ENCODE measurements at places on chromosomes 7 and 10.

DNA sequence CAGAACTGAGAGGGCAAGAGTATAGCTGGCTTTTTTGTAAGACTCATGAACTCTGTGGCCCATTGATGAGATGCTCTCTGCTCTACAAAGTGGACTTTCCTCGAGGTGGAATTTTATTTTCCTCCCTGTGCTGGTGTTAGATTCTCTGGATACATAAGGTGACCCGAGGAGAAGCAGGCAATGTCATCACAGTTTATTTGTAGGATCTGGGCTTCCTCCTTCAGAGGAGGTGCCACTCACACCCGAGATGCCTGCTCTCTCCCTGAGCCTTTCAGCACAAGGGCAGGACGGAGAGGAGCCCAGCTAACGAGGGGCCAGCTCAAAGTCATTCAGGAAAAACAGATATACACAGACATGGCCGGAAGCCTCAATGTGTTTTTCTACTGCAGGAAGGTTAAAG, 103.0 kb downstream of the KIAA1217 start:
- no peak for DNase-seq

GRCh38 chr10:27861781-27862180, 116.2 kb upstream of the MKX start:
- no peak for DNase-seq

- no peak for DNase-seq
These were observed 4.5 kb downstream of the STMP1 start for GRCh38 chr7:135666846-135667245.

DNA sequence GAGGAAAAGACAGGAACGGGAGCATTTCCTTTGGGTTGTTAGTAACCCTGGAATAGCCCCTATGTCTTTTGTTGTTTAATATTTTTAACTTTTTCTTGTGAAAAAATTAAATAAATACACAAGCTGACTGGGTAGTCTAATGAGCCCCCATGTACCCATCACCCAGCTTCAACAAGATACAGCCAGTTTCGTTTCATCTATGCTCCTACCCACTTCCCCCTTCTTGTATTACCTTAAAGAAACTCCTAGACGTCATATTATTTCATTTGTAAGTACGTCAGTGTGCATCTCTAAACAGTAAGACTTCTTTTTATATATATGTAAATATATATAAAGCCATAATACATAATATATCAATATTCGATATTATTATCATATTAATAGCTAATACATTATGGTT, 42.8 kb upstream of the NUB1 start:
- DNase-seq, result no peak

DNA sequence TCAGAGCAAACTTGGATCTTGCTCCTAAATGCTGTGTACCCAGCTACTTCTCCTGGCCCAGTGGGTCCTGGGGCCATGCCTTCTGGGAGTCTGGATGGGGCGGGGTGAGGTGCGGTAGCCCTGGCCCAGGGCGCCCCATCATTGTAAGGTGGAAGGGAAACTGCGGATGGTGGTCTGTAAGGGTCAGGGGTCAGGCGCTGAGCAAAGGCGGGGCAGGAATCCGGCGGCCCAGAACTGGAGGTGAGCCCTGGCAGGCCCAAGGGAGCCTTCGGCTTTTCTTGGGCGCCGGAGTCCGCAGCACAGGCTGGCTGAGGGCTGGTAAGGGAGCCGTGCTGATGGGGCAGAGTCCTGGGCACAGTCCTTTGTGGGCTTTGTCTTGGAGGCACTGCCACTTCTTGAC, 66.5 kb upstream of the CTBP2 start:
- no peak for DNase-seq

DNA sequence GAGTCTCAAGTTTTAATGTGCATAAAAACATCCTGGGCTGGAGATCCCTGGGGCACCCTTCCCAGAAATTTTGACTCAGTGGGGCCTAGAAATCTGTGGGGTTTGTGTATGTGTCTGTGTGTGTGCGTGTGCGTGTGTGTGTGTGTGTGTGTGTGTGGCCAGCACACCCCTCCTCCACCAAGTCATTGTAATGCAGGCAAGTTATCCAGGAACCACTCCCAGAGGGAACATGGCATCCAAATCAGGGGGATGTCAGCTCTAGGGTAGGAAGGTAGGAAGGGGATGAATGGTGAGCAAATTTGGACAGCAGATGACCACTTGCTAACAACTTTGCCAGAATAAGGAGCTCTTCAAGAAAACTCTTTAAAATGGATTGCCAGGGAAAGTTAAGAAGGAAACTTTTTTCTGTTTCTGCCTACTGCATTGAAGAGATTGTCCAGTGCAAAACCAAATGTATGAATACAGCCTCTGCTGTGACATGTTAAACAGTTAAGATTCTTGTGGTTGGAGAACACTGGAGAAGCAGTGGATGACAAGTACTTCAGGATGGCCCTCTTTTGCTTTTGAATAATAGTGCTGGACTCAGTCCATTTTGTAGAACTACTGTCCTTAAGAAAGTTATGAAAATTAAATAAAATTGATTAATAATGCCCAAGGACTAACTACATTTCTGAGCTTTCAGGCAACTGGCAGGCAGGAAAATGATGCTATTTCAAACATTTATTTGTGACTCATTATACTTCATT, 12.3 kb downstream of the STAMBPL1 start:
- no peak for DNase-seq

DNA sequence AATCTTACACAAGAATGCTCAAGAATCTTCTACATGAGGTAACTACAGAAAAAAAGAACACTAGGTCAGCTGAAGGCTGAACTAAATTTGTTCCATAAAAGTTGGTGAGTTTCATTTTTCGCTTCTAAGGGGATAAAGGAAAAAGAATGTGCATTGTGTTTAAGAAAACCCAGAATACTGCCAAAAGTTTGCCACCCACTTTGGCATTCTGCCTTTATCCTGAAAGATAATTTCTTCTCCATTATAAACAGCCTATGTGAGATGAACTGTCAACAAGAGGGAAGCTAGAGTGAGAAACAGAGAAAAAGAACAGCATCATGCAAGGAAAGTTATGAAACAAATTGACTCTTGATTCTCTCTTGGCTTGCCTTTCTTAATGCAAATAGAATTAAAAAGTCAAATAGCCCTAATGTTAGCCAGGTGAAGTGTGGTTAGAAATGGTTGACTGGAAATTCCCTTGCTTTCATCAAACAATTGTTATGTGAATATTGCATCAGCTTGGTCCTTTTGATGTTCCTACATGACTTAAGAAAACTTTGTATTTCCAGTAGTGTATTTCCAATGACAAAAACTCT, 25.8 kb downstream of the STEAP1 start:
- DNase-seq, result peak; percentile 10

GRCh38 chr10:82409671-82410070, 534.7 kb downstream of the NRG3 start:
- no peak for DNase-seq

DNA sequence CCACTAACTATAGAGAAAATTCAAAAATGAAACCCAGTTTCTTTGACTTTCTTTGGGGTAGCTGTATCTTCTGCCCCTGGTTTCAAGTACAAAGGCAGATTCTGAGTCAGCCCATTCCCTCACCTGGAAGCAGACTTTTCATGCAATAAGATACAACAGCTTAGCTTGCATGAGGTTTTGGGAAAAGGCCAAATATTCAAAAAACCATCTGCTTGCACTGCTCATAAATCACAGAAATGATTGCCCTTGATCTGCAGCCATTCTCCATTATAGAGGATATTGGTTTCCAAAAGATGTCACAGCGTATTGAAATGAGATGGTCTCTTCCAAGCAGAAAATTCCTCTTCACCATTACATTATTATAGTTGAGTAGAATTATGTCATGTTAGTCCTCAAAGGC, 354.0 kb downstream of the PHF14 start:
- no peak for DNase-seq

- no peak for DNase-seq
These were observed 77.6 kb downstream of the NRBF2 start for GRCh38 chr10:63210611-63211196.

DNA sequence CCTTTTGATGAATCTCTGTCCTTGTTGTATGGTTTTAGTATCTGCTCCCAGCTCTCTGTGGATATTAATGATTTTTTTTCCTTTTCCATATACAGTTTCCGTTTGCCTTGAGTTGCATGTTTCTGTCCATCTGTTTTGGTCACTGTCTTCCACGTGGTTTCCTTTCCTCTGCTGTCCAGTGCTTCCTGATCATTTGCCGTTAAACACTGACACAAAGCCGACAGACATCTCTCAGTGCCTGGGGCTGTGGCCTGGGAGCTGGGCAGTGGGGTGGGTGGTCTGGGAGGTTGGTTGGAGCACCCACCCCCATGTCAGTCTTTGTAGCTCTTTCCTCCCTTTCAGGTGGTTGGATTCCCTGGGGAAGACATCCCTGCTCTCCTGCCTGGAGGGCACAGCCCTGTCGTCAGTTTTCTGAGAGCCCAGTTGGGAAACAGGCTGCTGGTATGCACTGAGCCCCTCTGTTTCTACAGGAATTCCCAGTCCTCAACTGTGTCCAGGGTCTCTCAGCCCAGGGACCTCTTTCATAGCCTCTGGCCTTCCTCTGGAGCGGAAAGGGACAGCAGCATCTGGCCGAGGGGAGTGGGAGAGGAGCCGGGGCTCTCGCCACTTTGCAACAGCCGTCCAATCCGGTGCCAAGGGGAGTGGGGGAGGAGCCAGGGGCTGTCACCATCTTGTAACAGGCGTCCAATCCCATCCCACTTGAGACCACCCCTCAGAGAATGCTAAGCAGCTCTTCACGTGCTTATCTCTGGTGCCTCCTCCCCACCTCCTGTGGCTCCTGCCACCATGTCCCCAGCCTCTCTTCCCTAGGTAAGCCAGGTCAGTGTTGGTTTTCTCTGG, 26.7 kb upstream of the MKI67 start:
- DNase-seq, result no peak

DNA sequence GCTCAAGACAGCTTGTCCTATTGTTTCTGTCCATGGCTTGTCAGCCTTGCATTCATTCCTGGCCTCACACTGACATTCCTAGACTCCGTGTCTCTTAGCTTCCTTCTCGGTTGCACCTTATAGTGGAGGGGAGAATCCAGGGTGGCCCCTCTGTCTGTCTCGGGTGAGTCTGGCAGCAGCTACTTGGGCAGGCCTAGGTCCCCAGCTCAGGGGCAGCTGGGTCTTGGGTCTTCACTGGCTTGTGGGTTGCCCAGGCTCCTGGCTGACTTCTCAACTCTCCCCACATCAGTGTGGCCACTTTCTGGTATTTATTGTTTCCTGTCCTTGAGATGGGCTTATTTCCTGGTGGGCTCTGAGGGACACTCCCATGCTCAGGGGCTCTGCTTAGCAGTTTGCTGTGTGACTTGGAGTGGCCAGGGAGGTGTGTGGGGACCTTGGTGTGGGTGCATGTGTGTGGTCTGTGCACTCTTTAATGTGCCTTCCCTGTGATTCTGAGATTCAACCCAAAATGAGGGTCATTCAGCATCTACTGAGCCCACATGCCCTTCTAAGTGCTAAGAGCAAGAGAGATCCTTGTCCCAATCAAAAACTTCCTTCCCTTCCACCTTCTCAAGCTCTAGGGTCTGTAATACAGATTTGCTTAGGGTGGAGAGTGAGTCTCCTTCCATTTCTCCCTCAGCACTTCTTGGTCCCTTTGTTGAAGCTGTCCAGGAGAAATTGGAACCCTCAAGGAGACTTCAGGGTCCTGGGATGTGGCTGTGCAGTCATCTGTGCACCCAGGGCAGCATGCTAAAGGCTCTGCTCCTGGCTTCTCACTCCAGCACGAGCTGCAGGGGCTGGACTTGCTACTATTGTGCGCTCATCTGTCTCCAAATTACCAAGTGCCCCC, 20.1 kb downstream of the UPP1 start:
- DNase-seq, result no peak

- no peak for DNase-seq
These were observed 625.4 kb upstream of the FOXK1 start for GRCh38 chr7:4056552-4057288.

GRCh38 chr7:41501006-41501405, 201.9 kb downstream of the INHBA start:
- DNase-seq, result no peak

DNA sequence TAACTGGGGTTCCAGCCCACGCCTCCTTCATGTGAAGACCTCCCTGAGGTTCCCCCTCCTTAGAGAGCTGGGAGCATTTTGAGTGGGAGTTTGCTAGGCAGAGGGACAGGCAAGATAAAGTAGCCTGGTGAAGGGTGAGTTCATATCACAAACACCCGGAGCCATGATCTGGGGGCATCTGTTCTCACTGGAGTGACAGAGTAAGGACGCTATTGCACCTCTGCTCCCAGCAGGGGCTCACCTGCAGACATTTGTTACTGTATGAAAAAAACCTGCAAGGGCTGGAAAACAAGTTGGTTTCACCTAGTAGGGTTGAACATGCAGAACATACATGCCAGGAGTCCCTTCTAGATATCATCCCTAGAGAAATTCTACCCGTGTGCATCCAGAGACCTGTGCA, 88.4 kb downstream of the CARD11 start:
- DNase-seq, result no peak

DNA sequence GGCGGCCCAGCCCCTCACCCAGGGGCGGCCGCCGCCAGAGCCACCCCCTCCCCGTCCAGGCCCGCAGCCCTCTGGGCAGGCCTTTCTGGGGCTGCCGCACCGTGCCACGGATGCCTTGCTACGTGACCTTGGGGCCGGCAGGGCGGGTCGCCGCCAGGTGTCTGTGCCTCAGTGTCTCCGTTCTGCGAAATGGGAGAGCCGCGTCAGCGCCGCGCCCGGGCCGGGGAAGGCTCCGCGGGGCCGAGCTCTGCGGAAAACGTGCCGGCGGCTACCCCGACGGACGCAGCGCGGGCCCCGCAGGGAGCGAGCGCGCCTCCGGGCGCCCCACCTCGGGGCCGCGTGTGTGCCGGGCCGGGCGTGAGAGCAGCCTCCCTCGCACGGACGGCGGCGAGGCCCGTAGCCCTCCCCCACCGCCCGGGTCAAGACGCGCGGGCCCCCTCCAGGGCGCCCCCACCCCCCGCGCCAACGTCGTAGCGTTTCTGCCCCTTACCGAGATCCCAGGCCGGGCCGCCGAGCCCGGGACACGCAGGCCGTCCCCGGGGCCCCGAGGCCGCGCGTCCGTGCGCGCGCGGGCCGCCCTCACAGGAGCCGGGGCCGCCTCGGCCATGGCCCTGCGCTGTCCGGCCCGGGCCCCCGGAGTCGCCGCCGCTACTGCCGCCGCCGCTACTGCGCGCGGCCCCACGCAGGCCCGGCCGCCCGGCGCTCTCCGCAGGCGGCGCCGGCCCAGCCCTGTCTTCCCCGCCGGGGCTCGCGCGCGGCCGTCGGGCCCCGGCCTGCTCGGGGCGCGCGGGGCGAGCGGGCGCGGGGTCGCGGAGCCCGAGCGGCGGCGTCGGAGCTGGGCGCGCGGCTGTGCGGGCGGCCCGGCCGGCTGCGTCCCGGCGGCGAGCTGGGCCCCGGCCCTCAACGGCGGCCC, 1.1 kb downstream of the ZNF777 start:
- peak; percentile 36 for DNase-seq

GRCh38 chr10:44715136-44715535, 196.0 kb upstream of the TMEM72 start:
- no peak for DNase-seq

Data from RPMI8226 (cell line).